Stimulated activated naive CD4-positive, alpha-beta T cell treated with Interleukin-2 at 50 U/mL for 16 hours (primary cell): ENCODE measurements at places on chromosomes 11 and 22.

GRCh38 chr22:22710719-22711531, 66.5 kb downstream of the GGTLC2 start:
- DNase-seq = peak; percentile 73

DNA sequence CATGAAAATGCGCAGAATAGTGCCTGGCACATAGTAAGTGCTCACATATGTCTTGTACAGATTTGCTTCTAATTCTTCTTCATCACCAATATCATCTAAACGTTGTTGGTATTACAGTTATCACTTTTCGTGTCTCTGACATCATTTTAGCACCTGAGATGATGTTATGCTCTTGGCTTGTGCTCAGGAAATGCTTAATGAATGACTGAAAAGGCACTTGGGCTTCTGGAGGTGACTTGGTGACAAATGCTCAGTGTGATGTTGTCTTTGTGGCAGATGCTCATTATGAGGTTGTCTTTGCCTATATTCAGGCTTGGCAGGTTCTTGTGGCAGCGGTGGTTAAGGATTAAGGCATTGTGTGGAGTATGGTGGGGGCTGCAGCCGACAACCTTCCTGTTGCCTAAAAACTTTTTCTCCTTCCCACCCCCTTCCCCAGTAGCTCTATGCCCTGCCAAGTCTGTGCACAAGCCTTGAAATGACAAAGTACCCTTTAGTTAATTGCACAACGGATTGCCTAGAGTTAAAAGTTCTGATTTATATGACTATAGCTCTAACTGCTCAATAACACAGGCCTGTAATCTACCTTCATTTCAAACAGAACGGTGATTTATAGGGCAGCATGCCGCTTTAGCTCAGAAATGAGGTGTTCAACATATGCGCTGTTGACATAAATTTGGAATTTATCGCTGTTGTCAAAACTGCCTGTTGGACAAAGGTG, 82.5 kb downstream of the ZBTB16 start:
- no peak for DNase-seq

DNA sequence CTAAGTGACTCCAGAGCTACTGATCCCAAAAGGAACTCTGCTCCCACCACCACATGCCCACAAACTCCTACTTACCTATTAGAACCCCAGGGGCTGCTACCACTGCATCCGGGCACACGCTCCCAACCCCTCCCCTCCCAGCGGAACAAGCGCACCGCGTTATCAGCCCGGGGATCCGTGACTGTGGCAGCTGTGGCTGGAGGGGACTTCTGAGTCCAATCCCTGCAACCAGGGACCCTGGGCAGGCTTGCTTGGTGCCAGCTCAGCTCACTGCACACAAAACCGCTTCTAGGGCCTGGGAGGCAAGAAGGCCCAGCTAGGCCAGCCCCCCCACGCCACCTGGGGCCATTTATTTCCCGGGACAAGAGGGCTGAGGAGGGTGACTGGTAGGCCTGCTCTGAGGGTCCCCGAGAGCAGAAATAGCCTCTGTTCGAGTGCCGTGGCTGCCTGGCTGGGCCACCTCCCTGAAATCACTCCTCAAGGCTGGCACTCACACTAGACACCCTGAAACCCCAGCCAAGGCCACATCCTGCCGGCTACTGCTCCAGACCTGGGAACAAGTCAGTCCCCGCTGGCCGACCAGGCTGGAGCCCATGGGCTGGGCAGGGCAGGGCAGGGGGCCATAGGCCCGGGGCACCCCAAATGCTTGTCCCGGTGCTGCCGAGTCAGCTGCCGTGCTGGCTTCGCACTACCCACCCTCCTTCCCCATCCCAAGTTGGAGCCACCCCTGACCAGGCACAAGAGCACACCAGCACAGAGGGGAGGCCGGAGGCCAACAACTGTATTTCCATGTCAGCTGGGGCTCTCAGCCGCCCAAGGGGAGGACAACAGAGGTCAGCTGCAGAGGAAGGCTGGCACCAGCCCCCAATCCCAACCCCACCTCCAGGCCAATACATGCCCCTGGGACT, 1.9 kb upstream of the IFITM10 start:
- no peak for DNase-seq

DNA sequence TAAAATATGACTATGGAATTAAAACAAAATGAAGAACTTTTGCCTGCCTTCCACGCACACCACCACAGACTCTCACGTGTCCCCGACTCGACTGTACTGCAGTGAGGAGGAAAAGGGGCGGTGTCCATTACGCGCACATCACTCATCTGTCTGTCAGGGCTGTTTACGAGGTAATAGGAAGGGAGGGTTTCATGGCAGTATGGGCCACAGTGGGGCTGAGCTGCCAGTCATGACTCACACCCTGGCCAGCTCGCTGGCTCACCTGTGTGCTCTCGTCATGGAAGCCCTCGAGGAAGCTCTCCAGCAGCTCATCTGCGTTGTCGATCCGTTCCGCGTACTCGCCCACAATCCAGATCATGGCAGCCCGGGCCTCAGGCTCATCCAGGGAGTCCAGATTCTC, 33.5 kb upstream of the RASL10A start:
- no peak for DNase-seq

DNA sequence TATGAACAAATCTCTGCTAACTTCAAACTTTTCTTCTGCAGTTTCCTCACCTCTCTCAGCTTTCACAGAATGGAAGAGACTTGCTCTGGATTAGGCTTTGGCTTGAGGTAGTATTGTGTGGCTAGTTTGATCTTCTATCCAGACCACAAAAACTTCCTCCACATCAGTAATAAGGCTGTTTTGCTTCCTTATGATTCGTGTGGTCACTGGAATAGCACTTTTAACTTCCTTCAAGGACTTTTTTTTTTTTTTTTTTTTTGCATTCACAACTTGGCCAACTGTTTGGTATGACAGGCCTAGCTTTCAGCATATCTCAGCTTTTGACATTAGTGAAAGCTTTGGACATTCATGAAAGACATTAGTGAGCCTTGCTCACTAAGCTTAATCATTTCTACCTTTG, 47.5 kb upstream of the LRRC55 start:
- DNase-seq = no peak

DNA sequence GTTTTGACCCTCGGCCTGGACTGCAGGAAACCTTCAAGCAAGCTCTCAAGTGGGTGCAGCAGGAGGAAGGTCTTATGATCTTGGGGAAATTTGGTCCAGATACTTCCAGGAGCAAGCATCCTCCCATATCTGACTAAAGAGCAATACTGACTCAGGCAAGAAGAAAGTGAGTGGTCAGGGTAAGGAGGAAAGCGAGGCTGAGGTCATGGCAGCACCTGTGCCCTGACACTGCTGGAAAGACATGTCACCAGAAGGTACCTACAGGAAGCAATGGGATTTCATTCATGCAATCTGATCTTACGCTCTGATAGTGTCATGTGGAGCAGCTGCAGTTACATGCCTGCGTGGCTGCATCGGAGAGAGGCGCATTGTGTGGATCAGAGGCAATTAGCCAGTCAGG, 6.5 kb upstream of the TOP3B start:
- no peak for DNase-seq

DNA sequence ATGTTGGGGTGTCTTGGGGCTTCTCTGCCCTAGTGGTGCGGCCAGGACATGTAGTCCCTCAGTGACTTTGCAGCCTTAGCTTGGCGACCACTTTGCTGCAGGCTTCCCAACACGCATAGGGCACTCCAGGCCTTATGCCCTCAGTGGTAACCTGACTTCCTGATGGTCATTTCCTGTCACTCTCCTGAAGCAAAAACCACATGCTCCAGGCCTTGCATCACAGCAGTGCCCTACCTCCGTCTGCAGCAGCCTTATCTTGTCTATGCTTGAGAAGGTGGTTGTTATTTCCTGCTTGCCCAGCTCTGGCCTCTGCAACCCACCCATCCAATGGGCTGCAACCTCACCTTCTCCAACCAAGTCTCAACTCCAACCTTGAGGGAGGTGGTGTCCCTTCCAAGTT, 33.4 kb upstream of the PISD start:
- no peak for DNase-seq

DNA sequence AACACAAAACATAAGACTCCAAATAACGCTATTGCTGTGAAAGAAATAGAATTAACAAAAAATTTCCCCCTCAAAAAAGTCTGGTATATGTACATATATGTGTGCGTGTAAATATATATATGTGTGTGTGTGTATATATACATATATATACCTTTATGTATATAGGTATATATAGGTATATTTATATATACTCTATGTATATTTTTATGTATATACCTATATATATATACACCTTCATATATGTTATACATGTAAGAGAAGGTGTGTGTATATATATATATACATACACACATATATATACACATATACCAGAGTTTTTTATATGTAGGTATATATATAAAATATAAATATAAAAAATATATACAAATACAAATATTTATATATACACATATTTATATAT, 199.2 kb downstream of the RAB38 start:
- no peak for DNase-seq

- no peak for DNase-seq
Measured at GRCh38 chr22:20567371-20567847, 60.0 kb downstream of the MED15 start.

DNA sequence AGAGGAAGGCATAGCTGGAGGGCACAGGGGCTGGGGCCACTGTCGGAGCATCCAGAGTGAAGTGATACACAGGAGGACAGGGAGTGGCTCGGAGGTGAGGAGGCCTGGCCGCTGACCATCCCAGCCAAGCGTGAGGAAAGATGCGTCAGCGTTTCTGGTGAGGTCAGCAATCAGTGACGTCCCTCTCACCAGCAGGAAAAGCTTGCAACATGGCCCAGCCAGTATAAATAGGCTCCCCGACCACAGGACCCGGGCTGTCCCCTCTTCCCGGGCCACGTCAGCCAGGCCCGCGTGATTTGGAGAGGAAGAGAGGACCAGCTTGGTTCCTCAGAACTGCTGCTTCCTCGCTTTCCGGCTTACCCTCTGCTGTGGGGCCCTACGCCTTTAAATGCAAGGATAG, 4.2 kb upstream of the OSM start:
- no peak for DNase-seq

DNA sequence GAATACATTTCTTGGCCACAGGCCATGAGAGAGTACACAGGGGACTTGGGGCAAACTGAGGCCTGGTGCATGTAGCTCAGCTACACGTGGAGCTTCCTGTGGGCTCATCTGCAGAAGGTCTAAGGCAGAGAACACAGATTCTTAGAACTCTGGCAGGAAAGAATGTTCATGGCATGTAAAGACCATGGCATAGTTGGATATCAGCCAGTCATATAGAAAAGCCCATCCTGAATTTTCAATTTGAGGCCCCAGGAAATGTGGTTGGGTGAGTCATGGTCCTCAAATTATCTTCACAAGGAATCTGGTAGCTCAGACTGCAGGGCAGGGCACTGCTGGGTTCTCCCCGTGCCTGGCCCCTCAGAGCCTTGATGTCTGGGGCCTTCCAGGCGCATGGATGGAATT, 13.7 kb upstream of the ST3GAL4 start:
- DNase-seq = no peak

DNA sequence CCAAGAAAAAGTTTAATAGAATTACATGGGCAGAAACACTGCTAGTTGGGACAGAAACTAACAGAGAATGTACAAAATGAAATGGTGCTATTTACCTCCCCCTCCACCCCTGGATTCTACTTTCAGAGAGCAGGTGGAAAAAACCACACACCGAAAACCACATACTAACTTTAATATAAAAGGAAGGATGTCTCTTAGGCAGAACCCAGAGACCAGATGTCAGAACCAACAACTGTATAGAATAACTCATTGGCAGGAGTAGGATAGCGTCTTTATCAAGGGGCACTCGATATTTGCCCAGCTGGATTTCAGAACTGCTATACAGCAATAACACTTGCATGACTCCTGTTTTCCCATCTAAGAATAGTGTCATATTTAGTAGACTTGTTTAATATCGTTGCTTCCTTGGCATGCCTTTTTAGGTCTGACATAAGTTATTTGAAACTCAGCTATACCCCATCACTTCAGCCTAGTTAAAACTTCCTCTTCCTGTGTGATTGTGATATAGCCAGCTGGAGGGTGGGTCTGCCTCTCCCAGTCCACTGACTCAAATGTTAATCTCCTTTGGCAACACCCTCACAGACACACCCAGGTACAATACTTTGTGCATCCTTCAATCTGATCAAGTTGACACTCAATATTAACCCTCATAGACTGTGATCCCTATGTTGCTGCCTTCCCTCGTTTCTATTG, 1.2 kb downstream of the SLC22A25 start:
- DNase-seq = no peak

GRCh38 chr11:27611947-27612455, 88.3 kb downstream of the BDNF start:
- no peak for DNase-seq

- DNase-seq = no peak
Measured at GRCh38 chr11:122023614-122024250, 92.3 kb downstream of the BLID start.

- DNase-seq = no peak
Measured at GRCh38 chr11:118661425-118662301, 17.8 kb downstream of the TREH start.

DNA sequence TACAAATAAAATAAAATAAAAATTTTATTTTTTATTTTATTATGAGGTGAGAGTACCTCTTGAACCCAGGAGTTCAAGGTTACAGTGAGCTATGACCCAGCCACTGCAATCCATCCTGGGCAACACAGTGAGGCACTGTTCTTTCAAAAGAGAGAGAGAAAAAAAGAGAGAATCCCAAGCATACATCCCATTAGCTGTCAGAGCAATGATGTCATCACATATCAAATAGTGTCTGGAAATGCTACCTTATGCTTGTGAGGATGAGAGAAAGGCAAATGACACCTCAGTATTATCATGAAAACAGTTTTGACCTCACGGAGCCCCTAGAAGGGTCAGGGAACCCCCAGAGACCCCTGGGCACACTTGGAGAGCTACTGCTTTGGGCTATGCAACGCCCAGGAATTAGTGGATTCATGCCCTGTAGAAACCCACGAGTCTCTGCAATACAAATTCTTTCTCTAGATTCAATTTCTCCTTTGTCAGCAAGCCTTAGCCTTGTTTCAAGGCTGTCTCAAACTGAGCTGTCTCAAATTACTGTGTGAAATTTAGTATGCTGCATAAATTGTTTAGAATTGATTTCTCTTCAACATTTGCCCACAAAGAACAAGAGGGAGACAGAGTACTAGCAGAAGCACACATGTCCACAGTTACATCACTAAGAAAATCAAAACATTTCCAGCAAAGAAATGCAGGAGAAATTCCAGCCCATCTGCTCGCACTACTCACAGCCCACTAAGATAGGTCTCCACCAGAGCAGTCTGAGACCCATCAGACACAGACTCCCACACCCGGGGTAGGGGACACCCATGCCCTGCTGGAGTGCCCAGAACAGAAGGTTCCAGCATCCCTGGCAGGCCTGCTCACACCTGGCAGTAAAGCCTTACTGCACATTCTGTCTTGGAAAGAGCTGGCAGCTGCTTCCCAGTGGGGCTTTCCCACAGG, 18.1 kb downstream of the DGCR2 start:
- no peak for DNase-seq

- no peak for DNase-seq
Measured at GRCh38 chr11:130477586-130478203, 29.2 kb downstream of the ADAMTS15 start.

- no peak for DNase-seq
Measured at GRCh38 chr22:49295465-49295743, 532.3 kb downstream of the BRD1 start.

- peak; percentile 10 for DNase-seq
Measured at GRCh38 chr11:35088226-35088625, 50.7 kb upstream of the CD44 start.

GRCh38 chr11:1767399-1768140, 3.8 kb upstream of the CTSD start:
- no peak for DNase-seq
